ENCODE measurements at places on chromosomes 3 and 15.

GRCh38 chr3:185115371-185115770, 37.5 kb downstream of the C3orf70 start:
- DNase-seq, result no peak

DNA sequence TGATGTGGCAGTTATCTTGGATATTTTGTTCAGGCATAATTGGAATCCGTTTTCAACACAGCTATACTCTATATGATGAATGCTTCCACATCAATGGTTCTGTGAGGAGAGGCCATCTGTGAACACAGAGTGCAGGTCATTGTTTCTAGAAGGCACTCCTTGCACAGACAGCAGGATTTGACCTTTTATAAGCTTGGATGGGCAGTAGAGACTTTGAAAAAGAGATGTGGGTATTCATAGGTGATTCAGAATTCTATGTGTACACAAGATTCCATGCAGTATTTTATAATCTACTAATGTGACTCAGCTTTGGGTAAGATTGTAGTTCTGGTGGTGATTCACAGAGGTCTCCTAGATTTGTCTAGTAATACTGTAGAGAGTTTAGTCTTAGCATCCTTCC, 12.5 kb downstream of the ARPP21 start:
- DNase-seq, result no peak

DNA sequence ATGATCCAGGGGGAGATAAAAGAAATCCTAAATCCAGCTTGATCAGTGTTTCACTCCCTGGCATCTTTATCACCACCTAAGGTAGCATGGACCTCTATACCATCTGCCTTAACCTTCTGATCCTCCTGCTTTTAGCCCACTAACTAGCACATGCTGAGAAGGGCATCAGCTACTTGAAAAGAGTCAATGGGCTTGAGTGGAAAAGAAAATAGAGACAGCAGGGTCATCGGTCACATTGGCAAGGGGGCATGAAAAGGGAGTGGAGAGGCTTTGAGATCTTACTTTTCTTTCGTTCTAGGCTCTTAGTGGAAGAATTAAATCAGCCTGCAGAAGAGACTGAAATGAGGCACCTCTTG, 239 bp upstream of the ZFYVE19 start:
- no peak for DNase-seq

GRCh38 chr3:157618075-157618760, 115.0 kb upstream of the VEPH1 start:
- DNase-seq, result no peak

DNA sequence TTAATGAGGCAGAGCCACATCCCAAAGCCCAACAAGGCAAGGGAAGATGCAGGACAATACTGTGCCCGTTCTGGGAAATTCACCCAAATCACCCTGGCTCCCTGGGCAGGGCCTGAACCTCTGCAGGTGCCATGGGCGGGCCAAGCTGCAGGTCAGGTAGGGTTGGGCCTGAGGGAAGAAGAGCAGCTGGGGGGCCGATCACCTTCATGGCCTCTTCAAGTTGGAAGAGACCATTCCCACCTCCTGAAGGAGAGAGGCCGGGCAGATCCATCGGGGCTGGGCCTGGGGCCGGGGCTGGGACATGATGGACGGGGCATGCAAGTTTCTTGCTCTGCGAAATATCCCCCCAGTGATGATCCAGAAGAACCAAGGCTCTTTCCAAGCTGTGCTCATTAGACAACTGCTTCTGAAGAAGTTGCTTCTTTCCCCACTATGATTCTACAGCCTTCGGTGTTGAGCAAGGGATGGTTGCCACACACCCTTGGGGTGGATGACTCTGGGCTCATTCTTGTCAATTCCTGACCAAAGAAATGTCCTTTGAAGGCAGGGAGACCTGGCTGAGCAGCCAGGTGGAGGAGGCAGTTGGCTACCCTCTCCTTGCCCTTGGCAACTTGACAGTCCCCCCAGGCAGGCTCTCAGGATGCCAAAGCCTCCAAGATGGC, 38.2 kb downstream of the KLHL25 start:
- DNase-seq, result peak; percentile 22

GRCh38 chr3:30512576-30512975, 93.8 kb upstream of the TGFBR2 start:
- DNase-seq, result no peak

- DNase-seq, result no peak
Observed at GRCh38 chr3:183275418-183275817, 22.4 kb downstream of the B3GNT5 start.

DNA sequence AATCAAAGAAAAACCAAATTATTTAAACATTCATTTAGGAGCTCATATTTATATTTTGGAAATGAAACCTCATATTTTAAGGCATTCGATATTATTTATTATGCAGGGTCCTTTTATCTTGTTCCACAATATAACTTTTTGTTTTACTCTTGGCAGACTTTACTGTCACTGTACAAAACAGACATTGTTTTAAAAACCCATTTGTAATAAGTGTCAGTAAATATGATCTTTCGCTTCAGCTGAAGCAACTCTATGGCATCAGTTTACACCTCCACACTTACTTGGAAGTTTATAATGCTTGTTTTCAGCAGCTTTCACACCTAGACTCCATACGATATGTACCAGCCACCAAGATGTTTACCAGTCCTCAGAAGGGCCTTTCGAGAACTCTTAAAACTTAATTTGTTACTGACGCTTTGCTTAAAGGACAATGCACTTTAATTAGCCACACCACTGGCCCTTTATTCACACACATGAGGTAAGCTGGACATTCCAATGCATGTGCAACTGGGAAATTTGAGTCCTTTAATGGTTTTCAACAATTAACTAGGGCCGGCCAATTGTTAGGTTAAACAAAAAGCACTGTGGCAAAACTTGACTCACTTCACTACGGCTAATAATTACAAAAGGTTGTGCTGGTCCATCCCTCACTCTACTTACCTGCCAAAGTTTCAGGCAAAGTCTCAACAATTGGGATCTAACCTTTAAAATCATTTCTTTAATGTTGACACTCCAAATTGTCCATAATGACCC, 16.7 kb downstream of the WWTR1 start:
- DNase-seq, result no peak

- DNase-seq, result no peak
Observed at GRCh38 chr15:65921780-65922179, 52.5 kb downstream of the RAB11A start.

DNA sequence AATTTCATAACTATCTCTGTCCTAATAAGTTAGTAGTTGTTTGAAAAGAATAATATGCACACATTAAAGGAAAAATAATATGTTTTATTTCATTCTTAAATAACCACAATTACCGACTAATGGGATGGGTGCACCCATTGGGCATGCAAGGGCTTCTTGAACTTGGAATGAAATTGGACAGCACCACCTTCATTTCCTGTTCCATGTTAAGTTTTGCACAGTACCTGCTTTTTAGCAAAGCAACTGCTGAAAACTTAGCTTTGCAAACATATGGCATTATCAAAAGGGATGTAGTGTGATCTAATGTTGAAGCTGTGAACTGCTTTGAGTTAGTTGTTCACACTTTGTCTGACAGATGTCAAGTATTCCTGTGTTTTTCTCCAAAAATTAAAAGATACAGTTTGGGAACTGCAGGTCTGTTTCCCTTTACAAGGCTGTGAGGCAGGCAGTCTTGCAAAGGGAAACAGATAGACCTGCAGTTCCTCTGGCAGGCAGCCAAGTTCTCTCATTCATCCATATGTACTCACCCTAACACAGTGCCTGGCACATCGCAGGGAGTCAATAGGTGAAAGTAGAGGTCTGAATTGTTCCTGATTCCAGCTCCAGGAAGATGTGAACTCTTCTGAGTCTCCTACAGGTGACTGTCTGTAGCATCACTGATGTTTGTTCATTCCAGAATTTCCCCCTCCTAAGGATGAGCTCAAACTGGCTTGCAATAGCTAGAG, 64.3 kb upstream of the GOLGA8B start:
- DNase-seq, result no peak

DNA sequence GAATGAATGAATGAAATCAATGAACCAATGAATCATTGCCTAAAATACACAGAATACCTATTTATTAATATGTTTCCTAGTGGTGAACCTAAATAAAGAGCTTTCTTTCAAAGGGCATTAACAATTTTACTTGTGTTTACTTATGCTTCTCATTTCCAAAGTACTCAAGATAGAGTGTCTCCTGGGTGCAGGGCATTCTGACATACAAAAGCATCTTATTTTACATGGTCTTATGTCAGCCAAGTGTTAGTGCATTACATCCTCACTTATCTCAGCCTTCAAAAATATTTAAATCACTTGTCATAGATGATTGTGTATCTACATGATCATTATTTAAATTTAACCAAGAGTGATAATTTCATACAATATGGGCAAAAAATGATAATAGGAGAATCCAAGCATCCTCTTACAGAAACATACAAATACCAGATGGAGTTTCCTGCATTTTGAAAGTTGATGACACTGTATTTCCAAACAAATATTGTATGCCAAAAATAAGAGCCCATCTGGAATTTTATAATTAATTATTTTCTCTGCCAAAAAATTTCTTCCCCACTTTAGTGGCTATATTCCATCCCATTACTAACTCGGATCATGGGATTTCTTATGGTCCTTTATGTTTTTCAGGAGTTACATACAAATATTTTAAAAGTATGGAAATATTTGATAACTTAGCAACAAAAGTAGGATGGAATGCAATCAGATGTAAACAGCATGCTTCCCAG, 279.0 kb downstream of the RBMS3 start:
- DNase-seq, result no peak

- DNase-seq, result no peak
Observed at GRCh38 chr3:14353502-14353901, 48.9 kb upstream of the SLC6A6 start.

- no peak for DNase-seq
Observed at GRCh38 chr3:2172561-2173171, 74.0 kb downstream of the CNTN4 start.

DNA sequence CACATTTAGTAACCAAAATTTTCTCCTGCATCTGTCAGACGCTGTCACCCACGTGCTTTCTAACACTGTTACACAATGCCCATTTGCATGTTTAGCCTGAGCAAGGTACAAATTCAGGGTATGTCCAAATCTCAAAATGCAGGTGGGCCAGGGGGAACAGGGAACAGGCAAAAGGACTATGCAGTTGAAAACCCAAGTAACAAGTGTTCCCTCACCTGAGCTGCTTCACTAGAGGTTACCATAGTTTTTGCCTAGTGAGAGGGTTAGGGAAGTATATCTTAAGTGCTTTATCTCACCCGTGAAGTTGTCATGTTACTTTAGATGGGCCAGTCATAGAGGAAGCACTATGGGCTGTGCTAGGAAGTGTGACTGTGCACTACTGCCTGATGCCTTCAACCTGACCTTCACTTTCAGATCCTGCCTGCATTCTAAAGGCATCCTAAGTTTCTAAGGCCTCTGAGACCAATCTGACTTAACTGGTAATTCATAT, 6.0 kb upstream of the TMEM87A start:
- no peak for DNase-seq

- DNase-seq, result no peak
Observed at GRCh38 chr3:151733613-151734012, at the start of gene AADACL2. AADACL2 (plus strand) TSS chr3:151733927; CDS start chr3:151734036, 109 bp downstream.

GRCh38 chr3:184873141-184873540, 61.2 kb downstream of the VPS8 start:
- no peak for DNase-seq

DNA sequence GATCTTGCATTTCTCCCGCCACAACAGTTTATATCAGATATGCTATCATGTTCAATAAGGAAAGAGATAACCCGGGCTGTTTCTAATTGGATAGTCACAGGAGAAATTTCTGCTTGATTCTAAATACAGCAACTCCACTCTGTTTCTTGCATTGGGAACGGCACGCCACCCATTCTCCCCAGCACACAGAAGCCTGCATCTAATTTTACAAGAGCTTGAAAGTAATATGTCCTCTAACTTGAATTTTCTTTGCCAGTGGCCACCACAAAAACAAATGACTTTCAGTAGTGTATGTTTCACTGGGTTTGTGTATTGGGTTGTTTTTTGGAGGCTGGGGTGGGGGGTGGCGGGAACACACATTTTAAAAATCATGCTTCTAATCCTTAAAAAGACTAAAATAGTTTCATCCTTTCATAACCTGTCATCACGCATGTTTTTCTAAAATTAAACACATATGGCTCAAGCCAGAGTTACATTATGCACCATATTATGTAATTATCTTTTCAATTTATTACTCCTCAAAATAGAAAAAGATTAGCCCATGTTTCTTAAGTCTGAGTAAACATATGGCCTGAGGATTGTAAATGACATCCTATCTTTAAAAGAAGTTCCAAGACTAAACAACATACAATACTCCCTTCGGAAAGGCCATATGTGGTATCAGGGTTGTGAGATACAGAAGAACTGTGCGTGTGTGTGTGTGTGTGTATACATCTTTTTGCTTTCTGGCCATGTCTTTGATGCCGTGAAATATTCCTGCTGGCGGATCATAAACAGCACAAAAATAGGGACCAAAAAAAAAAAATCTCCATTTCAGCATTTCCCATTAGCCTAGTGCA, 176.3 kb downstream of the FOXP1 start:
- DNase-seq, result no peak

GRCh38 chr3:60011218-60011617, 961.4 kb upstream of the CFAP20DC start:
- no peak for DNase-seq

DNA sequence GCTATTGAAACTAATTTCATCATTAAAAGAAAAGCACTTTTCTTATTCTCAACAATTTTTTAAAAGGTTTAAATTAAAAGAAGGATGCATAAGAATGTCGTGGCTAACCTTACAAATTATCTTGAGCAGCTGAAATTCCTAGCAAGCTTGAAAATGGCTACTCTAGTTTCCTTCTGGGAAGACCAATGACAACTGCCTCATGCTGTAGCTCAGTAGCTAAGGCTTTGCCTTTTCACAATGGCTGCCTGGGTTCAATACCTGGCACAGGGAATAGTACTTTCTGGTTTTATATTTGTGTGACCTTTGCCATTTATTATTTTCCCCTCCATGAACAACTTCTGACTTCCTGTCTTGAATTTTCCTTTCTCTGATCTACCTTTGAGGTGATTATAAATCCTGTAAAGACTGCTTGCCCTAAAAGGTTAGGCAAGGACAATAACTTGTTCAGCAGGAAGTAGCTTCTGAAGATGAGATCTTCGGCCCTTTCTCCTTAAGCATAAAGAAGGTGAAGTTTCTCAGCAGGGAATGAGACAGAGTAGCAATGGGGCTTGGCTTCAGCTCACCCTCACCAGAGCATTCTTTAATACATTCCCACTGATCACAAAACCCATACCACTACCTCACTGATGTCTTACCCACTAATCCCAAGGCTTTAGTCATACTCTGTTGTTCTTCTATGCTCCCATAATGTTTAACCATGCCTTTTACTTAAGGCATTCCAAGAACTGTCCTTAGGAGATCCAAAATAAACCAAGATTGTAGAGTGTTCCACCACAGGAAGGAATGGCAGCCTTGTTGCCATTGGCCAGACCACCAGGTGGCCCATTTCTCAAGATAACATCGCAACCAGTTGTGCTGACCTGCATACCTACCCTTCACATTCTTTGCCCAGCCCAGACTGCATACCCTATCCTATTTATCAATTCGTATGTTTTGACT, 276.8 kb downstream of the ULK4 start:
- DNase-seq, result no peak

DNA sequence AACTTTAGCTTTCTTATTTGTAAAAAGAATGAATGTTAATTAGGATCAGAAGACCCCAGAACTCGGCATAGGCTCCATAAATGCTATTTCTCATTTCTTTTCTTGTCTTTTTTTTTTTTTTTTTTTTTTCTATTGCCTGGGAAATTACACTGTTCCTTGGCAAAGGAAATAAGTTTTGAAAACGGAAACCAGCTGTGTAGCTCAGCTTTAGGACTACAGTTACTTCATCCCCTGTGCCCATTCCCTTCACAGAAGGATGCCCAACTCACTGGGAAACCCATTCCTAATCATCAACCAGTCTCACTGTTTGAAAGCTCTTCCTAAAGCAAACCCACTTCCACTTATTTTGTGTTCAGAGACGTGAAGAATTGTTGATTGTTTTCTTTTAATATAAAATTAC, 254.0 kb upstream of the IL12A start:
- DNase-seq, result no peak

Data from uterus (tissue), 4 donors.